MCF 10A (cell line): ENCODE measurements at places on chromosomes 2 and 18.
A peak's percentile ranks its signal among the peaks of the same experiment; 100 is the strongest.

GRCh38 chr2:176085861-176086771, 2.4 kb upstream of the EVX2 start:
- peak; percentile 50 for DNase-seq
- H3K4me3 ChIP-seq: peak overlapping the region; percentile 19
- H3K27me3 ChIP-seq: peaks cover 72% of the 10 kb centered on the region
- peaks cover 6% of the 10 kb centered on the region for H3K36me3 ChIP-seq
- H3K27ac ChIP-seq: no peak overlapping the region

DNA sequence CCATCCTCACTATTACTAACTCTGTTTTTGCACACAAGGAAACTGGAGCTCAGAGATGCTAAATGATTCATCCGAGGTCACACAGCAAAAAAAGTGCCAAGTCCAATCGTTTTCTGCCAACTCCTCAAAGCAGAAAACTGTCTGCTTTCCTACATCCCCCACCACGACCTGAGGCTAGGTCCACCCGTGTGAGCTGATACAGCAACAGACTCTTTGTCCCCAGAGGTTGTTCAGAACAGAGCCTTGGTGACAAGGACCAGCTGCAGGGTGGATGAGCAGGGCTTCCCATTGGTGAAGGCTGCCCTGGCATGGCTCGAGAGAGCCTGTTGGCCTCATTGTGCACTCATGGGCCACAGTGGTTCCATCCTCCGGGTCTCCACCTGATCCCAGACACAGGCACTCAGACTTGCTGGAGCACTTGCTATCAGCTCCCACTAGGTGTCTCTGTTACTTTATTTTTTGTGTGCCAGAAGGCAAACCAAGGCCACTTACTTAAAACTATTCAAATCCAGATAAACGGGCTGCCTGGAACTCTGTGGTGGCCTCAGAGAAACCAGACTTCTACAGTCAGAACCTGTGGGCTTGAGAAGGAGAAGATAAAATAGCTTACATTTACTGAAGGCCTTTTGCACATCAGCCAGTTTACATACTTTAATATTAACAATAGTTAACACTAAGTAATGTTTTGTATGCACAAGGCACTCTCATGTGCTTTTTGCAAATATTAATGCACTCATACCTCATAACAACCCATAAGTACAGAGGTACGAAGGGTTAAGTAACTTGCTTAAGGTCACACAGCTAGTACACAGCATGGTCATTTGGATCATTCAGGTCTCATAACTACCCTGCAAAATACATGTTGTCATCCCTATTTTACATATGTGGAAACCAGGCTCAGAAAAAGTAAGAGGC, 62.9 kb upstream of the CTIF start:
- H3K27me3 ChIP-seq: peaks cover 16% of the 10 kb centered on the region
- peaks cover 5% of the 10 kb centered on the region for H3K4me1 ChIP-seq
- DNase-seq: peak; percentile 71
- H3K27ac ChIP-seq: no peak overlapping the region

DNA sequence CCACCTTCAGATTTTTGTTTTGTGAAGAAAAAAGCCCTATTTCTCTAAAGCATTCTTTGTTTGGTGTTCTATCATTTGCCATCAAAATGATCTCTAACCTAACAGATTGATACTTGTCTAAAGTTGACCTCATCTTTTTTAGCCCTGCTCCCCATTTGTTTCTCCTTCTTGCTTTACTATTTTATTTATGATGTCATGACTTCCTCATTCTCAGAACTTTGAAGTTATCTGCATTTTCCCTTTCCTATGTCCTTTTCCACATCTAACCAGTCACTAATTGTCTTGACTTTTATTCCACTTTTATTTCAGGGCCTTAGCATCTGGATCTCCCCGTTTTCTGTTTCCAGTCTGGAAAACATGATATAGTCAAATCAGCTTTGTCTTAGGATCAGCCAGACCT, 8.3 kb downstream of the RAPGEF4 start:
- H3K27ac ChIP-seq: no peak overlapping the region
- no peak overlapping the region for H3K4me3 ChIP-seq
- DNase-seq: no peak
- H3K27me3 ChIP-seq: no peaks in the 10 kb centered on the region
- no peaks in the 10 kb centered on the region for H3K36me3 ChIP-seq

- no peaks in the 10 kb centered on the region for H3K27me3 ChIP-seq
- H3K4me3 ChIP-seq: no peak overlapping the region
- peaks cover 25% of the 10 kb centered on the region for H3K36me3 ChIP-seq
- no peak for DNase-seq
- H3K4me1 ChIP-seq: peaks cover 28% of the 10 kb centered on the region
These were observed 96.4 kb downstream of the CERS6 start for GRCh38 chr2:168552450-168552856.

GRCh38 chr18:55287935-55288868, 299.8 kb downstream of the TCF4 start:
- H3K27me3 ChIP-seq: no peaks in the 10 kb centered on the region
- no peak overlapping the region for H3K4me3 ChIP-seq
- no peaks in the 10 kb centered on the region for H3K36me3 ChIP-seq
- no peaks in the 10 kb centered on the region for H3K4me1 ChIP-seq

GRCh38 chr2:224875841-224876240, 159.7 kb upstream of the CCDC195 start:
- H3K36me3 ChIP-seq: peaks cover 6% of the 10 kb centered on the region
- H3K27me3 ChIP-seq: no peaks in the 10 kb centered on the region
- peaks cover 7% of the 10 kb centered on the region for H3K4me1 ChIP-seq
- no peak overlapping the region for H3K27ac ChIP-seq

GRCh38 chr2:67304300-67304890, 92.7 kb upstream of the ETAA1 start:
- no peaks in the 10 kb centered on the region for H3K4me1 ChIP-seq
- DNase-seq: no peak
- H3K27me3 ChIP-seq: no peaks in the 10 kb centered on the region

GRCh38 chr2:111035830-111036441, 84.8 kb upstream of the BCL2L11 start:
- no peak overlapping the region for H3K4me3 ChIP-seq
- H3K27ac ChIP-seq: no peak overlapping the region
- H3K36me3 ChIP-seq: peaks cover 5% of the 10 kb centered on the region

GRCh38 chr2:134346141-134346540, 92.3 kb downstream of the MGAT5 start:
- DNase-seq: no peak
- no peak overlapping the region for H3K4me3 ChIP-seq
- H3K36me3 ChIP-seq: no peaks in the 10 kb centered on the region
- H3K4me1 ChIP-seq: no peaks in the 10 kb centered on the region
- no peaks in the 10 kb centered on the region for H3K27me3 ChIP-seq

- H3K4me1 ChIP-seq: peaks cover 11% of the 10 kb centered on the region
- H3K36me3 ChIP-seq: no peaks in the 10 kb centered on the region
- no peak overlapping the region for H3K27ac ChIP-seq
- no peaks in the 10 kb centered on the region for H3K27me3 ChIP-seq
- no peak for DNase-seq
These were observed 11.1 kb upstream of the TFCP2L1 start for GRCh38 chr2:121295911-121296650.

DNA sequence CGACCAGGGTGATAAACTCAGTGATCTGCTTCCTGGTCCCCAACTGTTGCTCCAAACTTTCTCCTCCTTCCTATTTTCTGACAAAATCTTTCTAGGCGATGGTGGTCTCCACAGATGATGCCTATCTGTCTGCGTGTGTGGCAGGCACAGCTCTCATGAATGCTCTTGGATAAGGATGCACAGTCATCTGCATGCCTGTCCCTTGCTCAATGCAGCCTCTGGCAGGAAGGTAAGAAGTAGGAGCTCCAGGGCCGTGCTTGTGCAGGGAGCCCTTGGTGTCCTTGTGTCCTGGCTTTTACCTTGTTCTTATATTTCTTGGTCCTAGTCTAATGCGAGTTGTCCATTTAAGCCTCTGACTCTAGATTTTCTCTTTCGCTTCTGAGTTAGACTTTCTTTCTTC, 57.5 kb downstream of the INSIG2 start:
- H3K27ac ChIP-seq: no peak overlapping the region
- no peak for DNase-seq
- H3K4me1 ChIP-seq: no peaks in the 10 kb centered on the region
- no peak overlapping the region for H3K4me3 ChIP-seq
- H3K36me3 ChIP-seq: no peaks in the 10 kb centered on the region
- no peaks in the 10 kb centered on the region for H3K27me3 ChIP-seq

DNA sequence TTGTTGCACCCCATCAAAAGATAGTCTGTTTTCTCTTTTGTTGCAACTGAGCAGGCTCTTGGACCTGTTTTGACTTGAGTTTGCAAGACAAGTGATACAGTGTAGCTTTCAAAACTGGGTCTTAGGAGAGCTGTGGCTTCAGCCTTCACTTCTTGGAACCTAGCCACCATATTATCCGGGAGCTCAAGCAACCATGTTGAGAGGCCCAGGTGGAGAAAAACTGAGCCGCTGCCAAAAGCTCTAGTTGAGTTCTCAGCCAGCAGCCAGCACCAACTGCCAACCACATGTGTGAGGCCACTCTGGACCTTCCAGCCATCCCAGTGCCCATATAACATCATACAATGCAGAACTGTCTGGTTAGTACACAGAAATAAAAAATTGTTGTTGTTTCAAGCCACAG, 5.4 kb downstream of the CACNB4 start:
- H3K4me3 ChIP-seq: no peak overlapping the region
- H3K36me3 ChIP-seq: no peaks in the 10 kb centered on the region
- peaks cover 10% of the 10 kb centered on the region for H3K4me1 ChIP-seq
- H3K27me3 ChIP-seq: peaks cover 8% of the 10 kb centered on the region
- no peak for DNase-seq
- H3K27ac ChIP-seq: no peak overlapping the region

DNA sequence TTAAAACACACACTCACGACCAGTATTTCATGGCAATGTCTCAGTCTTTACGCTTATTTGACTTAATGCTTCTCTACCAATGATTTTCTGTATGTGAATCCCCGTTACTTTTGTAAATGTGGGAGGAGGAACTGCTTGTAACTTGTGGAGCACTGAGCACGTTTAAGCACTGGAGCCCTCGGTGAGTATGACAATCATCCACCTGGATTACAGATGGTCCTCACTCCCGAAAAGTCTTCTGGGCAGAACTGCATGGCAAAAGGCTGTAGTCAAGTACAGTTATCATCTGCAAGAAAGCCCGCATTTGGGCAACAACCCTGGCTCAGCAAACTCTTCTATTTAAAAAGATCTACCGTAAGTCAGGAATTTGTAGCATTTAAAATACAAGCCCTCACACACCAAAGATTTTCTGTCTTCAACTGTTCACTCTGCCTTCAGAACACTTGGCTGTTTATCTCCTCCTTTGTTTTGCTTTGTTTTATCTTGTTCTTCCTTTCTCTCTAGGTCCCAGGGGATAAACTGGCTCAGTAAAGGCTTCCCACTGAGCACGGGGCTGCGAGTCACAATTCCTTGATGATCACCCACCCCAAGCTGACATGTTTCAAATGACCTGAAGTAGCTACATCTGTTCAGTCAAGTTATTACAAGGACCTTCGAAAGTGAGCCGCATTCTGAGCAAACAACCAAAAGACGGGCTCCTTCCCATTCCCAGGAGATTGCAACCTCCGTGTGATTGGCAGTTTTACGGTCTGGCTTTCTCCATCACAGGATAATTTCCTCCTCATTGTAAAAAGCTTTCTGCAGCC, 102.2 kb downstream of the DLGAP1 start:
- H3K4me3 ChIP-seq: no peak overlapping the region
- H3K4me1 ChIP-seq: peaks cover 7% of the 10 kb centered on the region
- H3K36me3 ChIP-seq: no peaks in the 10 kb centered on the region
- peaks cover 67% of the 10 kb centered on the region for H3K27me3 ChIP-seq

- no peaks in the 10 kb centered on the region for H3K36me3 ChIP-seq
These were observed 11.0 kb downstream of the NFATC1 start for GRCh38 chr18:79406708-79407107.
